ENCODE measurements at places on chromosomes 7 and 10.

GRCh38 chr10:23157239-23157681 is 34.9 kb upstream of the PTF1A start:
- no peak for DNase-seq

DNA sequence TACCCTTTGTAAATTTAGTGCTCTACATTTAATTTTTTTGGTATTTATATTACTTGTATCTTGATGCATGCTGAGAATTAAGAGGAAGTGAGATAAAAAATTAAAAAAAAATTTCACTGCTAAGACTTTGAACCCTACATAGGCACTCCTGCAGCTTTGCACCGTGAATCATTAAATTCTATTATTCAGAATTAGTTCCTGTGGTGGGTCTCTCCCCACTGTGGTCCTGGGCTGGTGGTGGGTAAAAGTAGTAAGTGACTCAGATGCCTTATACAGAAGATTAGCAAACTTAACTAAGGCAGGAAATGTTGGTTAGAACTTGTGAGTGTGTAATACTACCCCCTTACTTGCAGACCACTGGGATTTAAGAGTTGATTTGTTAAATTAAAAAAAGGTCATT is 72.6 kb downstream of the AP3M1 start:
- DNase-seq: no peak

DNA sequence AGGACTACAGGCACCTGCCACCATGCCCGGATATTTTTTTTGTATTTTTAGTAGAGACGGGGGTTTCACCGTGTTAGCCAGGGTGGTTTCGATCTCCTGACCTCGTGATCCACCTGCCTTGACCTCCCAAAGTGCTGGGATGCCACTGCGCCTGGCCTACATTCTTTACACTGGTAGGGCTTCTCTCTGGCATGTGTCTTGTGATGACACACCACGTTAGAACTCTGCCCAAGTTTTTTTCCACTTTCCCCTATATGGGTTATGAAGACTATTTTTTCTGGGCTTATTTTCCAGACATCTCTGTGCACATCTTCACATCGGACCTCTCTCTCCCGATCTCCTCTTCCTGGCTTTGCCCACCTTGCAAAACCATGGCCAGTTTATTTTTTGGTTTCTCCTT is 10.7 kb downstream of the FAM200A start:
- no peak for DNase-seq

DNA sequence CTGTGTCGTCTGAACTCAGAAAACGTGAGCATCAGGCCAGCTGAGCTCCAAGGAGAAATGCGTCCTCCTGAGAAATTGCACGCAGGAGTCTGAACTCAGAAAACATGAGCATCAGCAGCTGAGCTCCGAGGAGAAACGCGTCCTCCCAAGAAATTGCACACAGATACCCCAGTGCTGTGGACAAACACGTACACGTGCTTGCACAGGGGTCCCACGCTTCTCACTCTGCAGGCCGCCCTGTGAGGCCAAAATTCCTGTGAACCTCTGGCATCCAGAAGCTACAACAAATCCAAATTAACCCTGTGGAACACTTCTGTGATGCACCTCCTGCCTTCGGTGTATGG is 133.8 kb downstream of the WDR37 start:
- DNase-seq: no peak
